ENCODE measurements at places on chromosomes 4 and X.

GRCh38 chrX:19443869-19444526 lies 71.3 kb downstream of the MAP3K15 start:
- no peak for DNase-seq

DNA sequence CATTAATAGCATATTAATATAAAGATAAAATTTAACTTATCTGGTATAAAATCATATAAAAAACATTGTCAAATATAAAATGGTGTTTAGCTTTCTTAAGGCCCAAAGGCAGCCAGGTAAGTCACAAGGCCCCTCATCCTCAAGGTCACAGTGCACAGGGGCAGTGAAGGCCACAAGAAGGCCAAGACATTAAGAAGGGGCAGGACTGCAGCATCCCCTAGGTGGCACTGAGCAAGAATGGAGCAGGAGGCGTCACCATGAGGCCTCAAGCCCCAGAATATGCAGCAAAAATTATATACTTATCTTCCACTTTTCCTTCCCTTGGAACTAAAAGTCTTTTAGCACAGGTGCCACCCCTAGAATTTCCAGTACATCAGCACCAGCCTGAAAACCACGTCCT lies 49.5 kb upstream of the MAGEA8 start:
- no peak for DNase-seq

GRCh38 chr4:137656661-137657060 lies 124.4 kb upstream of the PCDH18 start:
- DNase-seq = no peak

- DNase-seq = no peak
Measured at GRCh38 chrX:112818114-112819007, 22.3 kb downstream of the AMOT start.

DNA sequence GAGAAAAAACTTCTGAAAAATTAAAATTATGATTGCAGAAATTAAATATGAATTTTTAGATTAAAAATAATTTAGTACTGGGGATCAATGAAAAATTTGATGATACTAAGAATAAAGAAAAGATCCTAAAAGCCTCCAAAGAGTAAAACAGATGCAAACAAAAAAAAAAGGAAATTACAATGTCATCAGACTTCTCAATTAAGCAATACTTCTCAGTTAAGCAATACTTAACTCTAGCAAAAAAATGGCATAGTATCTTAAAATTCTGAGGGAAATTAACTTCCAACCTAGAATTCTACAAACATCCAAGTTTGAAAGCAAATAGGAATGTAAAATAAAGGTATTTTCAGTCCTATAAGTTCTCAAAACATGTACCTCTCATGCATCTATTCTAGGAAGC lies 141.2 kb upstream of the INTU start:
- no peak for DNase-seq

DNA sequence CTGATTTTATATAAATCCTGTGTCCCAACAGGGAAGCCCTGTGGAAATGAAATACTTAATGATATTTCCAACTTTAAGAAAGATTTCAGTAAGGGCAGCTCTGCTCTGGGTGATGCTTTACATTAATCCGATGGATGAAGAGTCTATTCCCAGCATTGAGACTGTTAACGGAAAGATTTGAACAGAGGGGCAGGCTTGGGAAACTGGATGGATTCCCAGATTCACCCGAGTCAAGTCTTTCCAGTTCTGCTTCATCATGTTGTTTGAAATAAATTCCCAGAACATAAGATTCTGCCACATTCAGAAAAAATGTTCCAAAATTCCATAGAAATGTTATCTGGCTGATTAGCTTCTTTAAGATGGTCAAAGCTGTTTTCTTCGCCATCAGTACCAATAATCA lies 246.0 kb downstream of the FBXW7 start:
- no peak for DNase-seq

- no peak for DNase-seq
Measured at GRCh38 chrX:123077631-123078030, 106.4 kb upstream of the GRIA3 start.
